ENCODE measurements at places on chromosomes 2 and 18.

DNA sequence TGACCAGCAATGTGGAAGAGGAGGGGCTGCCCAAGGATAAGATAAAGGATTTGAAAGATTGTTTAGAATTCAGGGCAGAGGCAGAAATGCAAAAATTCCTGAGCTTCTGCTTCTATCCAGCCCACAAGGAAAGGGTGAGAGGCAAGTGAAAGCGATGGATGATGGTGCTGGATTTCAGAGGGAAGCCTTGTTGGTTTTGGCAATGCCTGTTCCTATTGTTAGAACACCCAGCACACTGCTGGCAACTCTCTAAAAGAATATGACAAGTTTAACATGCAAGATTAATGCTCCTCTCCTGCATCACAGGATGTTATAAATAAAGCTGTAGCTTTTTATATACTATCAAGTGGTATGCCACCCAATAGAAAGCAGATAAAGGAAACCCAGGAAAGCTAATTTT is 92.6 kb downstream of the ZNF385B start:
- no peak for DNase-seq

DNA sequence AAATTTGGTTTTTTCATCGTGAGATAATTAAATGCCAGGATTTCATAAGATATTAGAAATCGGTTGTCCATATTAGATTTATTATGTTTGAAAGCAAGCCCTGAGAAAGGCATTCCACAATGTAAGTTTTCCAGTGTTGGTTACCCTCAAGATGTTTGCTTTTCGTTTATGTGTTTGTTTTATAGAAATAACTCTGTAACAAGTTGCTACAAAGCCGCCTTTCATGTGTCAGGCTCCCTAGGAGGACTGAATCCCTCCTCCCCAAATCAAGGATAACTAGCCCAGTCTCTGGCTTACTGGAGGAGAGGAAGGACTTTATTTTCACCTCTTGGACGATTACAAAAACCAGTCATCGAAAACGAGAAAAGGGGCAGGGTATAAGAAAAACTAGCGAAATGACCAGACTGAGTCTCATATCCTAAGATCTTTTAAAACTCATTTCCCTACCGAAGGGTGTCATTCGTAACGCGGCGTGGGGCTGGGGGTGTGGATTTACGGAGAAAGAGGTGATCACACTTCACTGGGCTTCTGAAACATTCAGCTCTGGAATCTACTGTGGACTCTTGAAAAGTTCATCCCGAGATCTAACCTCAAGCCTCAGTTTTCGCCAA is 1.0 kb upstream of the PEX13 start:
- no peak for DNase-seq

- DNase-seq = no peak
Observed at GRCh38 chr2:237558961-237559641, 7.3 kb upstream of the PRLH start.

DNA sequence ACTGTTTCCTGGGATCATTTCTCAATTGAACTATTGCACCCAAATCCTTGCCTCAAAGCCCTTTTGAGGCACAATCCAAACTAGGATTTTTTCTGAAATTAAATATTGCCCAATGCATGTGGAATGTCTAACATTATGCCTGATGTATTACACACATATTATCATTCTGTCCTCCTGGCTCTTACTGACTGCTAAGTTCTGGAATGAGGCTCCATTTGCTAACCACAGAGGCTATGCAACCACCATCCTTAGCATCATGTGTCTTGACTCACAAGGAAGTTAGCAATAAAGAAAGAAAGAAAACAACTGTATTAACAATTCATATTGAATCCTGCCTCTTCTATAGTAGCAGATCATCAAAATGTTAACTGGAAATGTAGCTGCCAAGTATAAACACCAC is 1142.7 kb downstream of the CNTNAP5 start:
- DNase-seq = no peak

DNA sequence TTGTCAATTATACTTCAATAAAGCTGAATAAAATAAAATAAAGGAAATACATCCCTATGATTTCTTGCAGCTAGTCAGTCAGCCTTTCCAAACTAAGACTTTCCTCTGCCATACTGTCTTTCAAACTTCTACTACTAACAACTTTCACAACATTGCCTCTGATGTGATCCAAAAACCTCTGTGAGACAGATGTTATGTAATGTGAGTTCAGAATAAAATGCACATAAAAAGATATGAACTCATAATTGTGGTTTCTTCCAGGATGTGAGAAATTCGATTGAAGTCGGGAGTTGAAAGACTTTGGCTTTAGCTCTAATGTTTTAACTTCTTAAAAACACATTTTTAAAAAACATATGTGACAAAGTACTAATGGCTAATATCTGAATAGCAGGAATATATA is 98.7 kb downstream of the PIGN start:
- DNase-seq = no peak

GRCh38 chr2:150138587-150138986 is 348.9 kb downstream of the RND3 start:
- DNase-seq = no peak

GRCh38 chr2:237057893-237058300 is 27.8 kb upstream of the COPS8 start:
- no peak for DNase-seq

DNA sequence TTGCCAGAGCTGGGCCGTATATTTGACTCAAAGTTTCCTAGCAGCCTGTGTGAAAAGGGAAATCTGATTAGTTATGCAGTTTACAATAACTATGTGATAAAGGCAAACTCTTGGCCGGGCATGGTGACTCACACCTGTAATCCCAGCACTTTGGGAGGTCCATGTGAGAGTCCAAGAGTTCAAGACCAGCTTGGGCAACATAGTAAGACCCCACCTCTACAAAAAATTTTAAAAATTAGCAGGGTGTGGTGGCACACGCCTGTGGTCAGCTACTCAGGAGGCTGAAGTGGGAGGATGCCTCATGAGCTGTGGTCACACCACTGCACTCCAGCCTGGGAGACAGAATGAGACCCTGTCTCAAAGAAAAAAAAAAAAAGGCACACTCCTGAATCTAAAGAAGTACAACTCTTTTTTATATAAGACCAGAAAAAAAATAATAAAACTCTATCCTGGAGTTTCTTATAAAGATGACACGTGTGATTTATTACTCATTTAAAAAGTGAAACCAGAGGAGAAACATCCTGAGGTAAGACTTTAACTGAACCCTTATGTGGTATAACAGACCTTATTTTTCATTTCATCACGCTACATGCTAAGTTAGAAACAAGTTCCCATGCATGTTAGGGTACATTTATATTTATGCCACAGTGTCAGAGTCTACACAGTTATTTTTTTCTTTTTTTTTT is 32.6 kb upstream of the KCMF1 start:
- DNase-seq = no peak

- DNase-seq = no peak
Observed at GRCh38 chr18:42784632-42785031, 330.9 kb downstream of the RIT2 start.
